ENCODE measurements at places on chromosomes 3 and 15.

GRCh38 chr15:29043736-29044502 is 158.1 kb downstream of the APBA2 start:
- DNase-seq: no peak

DNA sequence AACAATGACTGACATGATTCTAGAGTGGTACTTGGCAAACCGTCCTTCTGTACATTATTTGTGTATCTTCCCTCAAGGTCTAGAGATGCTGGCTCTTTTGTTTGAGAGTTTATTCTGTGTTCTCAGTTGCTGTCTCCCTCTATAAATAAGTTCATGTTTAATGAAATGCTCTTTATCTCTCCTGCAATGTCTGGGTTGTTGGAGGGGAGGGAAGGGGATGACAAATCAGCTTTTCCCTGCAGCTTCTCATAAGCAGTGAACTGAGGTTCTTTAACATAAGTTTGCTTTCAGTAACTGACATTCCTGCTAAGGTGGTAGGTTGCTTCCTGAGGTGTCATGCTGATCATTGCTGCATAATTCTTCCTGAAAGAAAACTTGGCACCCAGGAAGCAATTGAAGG is 21.8 kb downstream of the ITPR1 start:
- no peak for DNase-seq

GRCh38 chr3:10557781-10558373 is 52.5 kb upstream of the ATP2B2 start:
- DNase-seq: no peak

DNA sequence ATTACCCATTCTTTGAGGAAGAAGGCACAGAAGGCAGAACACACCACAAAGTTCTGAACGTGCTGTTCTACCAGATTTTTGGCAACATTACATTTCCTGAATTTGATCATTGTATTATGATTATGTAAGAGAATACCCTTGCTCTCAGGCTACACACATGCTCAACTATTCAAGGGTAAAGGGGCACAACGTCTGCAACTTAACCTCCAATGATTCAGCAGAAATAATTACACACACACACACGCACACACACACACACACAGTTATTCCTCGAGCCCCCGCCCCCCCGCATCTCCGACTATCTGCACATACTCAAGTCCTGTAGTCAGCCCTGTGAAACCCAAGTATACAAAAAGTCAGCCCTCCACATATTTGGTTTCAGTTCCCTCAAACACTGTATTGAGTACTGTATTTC is 26.8 kb downstream of the RPN1 start:
- DNase-seq: no peak

DNA sequence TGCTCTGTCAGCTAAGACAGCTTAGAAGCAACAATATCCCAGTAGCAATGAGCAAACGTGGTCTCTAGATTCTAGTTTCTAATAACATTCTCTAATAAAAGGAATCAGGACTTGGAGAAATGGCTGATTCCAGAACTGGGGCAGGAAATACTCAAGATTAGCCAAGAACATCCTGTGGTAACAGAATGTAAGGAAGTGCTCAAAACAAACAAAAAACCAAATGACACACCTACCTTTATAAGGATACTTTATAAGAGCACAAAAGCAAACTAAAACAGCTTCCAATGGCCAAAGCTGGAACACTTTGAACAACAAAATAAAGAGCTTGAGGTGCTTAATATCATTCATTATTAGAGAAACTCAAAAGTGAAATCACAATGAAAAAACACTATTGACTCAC is 33.1 kb upstream of the EIF5A2 start:
- no peak for DNase-seq

All from stimulated activated naive CD4-positive, alpha-beta T cell (primary cell).